ENCODE measurements at places on chromosomes 5 and 9.

DNA sequence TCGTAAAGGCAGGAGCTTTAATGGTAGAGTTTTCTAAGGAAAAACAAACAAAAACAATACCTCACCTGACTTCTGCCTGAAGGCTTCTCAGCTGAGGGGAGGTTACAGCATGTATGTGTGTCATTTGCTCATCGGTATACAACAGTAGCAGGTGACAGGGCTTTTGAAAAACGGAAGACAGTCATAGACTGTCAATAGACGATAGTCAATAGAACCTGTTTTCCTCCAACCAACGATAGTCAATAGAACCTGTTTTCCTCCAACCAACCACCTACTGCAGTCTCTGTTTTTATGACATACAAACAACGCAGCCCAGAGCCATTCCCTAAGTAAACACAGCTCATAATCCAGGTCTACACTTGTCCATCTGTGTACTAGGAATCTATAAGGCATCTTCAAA is 74.6 kb downstream of the RETREG1 start:
- DNase-seq = no peak

DNA sequence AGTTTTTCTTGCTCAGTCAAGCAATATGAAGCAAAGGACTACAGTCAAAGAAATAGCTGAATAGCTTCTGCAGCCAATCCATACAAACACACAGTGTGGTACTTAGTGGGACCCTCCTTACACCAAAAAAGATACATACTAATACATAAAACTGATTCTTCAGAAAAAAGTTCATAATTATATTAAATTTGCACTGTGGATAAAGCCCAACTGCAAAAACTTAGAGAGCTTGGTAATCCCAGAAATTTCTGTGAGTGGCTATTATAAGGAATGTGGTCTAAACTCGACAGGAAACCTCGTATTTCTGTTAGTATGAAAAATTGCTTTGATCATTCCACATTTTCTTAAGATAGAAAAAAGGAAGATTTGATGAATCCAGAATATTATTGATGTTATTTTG is 245.4 kb downstream of the FBXL17 start:
- no peak for DNase-seq

DNA sequence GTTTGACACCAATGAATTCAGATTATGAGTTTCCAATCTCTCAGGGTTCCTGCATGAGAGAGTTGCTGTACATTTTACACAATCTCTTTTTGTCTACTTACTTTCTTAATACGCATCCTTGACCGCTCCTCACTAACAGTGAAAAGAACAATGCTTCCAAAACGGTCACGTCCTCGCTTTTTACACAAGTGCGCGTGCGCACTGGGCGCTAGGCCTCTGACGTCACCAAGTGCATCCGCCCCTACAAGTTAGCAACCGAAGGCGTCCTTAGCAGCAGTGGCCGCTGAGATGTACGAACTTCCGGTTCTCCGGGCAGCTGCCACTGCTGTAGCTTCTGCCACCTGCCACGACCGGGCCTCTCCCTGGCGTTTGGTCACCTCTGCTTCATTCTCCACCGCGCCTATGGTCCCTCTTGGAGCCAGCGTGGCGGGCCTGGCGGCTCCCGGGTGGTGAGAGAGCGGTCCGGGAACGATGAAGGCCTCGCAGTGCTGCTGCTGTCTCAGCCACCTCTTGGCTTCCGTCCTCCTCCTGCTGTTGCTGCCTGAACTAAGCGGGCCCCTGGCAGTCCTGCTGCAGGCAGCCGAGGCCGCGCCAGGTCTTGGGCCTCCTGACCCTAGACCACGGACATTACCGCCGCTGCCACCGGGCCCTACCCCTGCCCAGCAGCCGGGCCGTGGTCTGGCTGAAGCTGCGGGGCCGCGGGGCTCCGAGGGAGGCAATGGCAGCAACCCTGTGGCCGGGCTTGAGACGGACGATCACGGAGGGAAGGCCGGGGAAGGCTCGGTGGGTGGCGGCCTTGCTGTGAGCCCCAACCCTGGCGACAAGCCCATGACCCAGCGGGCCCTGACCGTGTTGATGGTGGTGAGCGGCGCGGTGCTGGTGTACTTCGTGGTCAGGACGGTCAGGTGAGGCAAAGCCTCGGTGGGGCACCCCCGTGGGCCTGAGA is at the start of gene FAM174A:
TSS of gene FAM174A (plus strand) at position 315 of the 946 bp plus-strand sequence. CDS start at position 472, 157 bp downstream.
- DNase-seq = peak; percentile 91

- no peak for DNase-seq
Observed at GRCh38 chr9:131262327-131263032, 13.8 kb downstream of the FAM78A start.

- no peak for DNase-seq
Observed at GRCh38 chr9:124146031-124146561, 111.7 kb upstream of the NEK6 start.

DNA sequence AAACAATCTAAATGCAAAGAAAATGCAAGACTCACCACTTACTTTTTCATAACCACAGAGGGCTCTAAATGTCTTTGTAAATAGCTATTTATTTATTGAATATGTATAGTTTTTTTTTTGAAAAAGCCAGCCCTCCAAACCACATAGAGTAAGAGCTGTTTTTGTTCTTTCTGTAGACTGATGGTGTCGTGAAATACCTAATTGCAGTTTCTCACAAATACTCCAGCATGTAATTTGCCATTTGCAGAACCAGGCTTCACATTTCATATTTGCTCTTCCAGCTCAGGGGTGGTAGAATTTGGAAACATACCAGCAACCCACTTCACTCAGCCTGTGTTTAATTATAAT is 159.8 kb downstream of the TMC1 start:
- DNase-seq = no peak

- DNase-seq = no peak
Observed at GRCh38 chr5:122434205-122434970, 122.4 kb downstream of the SNCAIP start.

GRCh38 chr5:58793888-58794657 is 211.2 kb downstream of the RAB3C start:
- no peak for DNase-seq
